ENCODE measurements at places on chromosomes 1 and 21.

- no peak for DNase-seq
These were observed 95.8 kb upstream of the USH2A start for GRCh38 chr1:216518844-216519627.

DNA sequence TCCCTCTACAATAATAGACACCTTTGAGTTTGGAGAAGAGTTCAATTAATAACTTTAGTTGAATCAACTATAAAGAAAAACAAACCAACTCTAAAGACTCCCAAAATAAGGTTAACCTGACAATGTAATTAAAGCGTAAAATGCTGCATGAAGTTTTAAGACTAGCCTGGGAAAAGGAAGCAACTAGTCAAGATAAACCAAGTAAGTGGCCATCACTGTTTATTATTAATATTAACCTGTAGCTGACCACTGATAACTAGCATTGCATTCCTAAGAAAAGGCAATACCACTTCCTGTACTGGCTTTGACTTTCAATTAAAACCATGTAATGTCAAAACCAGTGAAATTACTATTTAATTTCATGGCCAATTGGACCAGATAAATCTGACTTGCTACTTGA is 3.0 kb downstream of the PPP1R15B start:
- DNase-seq: no peak

GRCh38 chr1:163796394-163796821 is 474.7 kb downstream of the NUF2 start:
- no peak for DNase-seq

- peak; percentile 40 for DNase-seq
These were observed 107.5 kb downstream of the RGL1 start for GRCh38 chr1:183912265-183912886.

- no peak for DNase-seq
These were observed 136.8 kb downstream of the KCNK2 start for GRCh38 chr1:215219372-215219771.

DNA sequence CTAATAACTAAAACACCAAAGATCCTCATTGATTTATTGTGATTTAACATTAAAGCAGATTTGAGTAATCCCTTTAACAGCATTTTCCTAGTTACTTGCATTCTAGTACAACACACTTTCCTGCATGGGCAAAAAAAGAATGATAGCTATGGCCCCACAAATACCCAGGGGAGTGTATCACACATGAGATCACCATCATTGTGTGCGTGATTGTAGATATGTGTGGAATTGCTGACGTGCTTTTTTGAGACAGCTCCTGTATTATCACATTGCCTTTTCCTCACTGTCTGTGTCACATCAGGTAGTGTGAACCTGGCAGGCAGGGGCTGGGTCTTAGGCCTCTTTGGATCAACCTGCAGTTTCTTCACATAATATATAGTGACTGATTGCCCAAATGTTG is 48.5 kb upstream of the SAMD13 start:
- DNase-seq: no peak

DNA sequence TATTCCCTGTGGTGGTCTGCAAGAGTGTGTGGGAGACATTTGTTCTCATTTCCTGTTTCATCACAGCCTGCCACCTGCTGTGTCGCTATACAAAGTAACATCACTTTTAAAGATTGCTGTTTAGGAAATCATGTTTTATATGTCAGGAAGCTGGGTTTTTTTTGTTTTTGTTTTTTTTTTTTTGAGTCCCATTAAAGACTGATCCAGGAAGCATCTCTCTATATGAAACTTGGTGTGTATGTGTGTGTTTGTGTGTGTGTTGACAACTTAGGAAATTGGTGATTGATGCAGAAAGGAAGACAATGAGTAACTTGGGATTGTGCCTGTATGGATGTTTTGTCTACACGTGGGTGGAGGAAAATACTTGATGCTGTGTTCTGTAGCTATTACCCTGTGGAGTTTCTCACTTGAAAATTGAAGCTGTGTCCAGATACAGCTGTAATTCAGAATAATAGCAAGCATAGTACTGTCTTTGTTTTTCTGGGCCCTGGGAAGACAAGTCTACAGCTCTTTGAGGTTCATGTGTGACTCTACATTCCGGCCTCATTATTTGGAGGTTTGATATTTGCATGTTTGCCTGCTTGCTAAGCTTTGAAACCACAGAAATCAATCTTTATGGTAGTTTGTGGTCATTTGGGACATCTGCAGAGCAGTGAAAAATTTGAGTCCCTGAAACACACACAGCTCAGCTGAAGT is 47.9 kb downstream of the LAMC1 start:
- DNase-seq: peak; percentile 72

DNA sequence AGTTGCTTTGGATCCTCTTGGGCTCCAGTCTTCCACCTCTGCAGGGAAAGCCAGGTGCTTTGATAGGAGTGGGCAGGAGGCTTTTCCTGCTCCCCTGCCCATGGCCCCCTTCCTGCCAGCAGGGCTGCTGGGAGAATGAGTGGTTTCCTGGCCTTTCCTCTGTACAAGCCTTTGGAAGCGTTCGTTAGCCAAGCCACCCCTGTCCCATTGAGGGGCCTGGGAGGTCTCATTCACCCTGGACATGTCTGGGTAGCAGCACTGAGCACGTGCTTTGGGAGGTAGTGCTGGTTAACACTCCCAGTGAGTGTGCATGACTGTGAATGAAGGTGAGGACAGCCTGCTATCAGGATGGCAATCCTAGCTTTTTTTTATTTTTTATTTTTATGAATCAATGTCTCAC is 118.5 kb upstream of the CACNA1E start:
- DNase-seq: no peak

GRCh38 chr1:12231276-12231595 is 1.4 kb downstream of the VPS13D start:
- DNase-seq: no peak

DNA sequence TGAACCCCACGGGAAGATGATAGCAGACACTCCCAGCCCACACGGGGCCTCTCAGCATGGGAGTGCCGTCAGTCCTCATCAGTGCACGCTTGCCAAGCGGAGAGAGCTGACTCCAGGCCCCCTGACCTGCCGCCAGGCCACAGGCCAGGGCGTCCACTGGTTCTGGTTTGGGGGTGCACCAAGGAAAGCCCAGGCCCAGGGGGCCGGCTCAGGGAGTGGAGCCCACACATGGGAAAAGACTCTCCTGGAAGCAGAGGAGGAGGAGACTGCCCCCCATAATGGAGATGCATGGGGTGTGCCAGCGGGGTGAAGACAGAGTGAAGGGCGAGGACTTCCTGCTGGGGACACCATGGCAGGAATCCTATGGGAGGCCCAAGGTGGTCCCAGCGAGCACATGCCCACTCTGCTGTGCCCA is 6.4 kb downstream of the TRIM11 start:
- no peak for DNase-seq

- peak; percentile 80 for DNase-seq
These were observed 6.5 kb upstream of the SDHB start for GRCh38 chr1:17060306-17060749.

- no peak for DNase-seq
These were observed 55.1 kb downstream of the UBE2T start for GRCh38 chr1:202286622-202287097.

DNA sequence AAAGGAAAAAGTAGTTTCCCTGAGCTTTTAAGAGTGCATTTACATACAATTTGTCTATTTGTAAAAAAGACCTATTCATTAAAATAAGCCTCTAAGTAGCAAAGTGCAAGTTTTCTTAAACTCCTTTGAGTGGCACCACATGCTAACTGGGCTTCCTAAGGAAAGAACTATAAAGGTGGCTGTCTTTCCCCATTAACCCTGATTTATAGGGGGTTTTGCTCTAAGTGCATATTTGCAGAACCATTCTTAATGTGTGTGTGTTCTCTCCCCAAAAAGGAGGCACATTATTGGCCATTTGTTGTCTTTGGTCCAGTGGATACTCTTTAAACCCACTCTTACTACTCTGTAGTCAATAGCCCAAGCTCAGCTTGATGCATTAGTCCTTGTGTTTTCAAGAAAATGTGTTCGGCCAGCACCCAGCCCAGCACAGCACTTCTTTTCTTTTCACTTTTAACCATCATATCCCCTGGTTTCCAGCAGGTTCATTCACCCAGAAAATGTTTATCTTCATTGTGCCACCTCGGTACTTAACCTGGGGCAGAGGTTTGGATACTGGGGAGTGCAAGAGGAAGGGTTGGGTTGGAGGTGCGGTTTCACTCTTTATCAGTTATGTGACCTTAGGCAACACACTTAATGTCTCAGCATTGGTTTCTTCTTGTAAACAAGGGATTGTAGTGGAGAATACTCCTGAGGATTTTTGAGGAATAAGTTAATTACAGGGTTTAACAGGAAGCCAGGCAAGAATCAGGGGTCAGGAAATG is 161.9 kb upstream of the UBE2U start:
- no peak for DNase-seq

DNA sequence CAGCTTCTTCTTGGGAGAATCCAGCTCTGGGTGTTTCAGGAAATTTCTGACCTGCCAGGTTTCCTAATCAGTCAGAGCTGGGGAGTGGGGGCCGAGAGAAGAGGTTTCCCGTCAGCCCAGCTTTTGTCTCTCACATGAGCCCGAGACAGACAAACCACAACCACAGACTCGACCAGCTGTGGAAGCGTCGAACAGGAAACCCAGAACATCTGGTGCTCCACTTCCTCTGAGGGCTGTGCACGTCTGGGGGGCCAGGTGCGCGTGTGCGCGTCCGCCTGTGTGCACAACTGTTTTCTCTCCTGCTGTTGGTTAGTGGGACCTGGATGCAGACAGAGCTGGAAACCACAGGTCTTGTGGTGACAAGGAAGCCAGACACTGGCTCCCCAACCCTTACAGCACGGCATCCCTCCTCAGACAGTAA is 113.0 kb upstream of the SLC25A33 start:
- DNase-seq: peak; percentile 95

DNA sequence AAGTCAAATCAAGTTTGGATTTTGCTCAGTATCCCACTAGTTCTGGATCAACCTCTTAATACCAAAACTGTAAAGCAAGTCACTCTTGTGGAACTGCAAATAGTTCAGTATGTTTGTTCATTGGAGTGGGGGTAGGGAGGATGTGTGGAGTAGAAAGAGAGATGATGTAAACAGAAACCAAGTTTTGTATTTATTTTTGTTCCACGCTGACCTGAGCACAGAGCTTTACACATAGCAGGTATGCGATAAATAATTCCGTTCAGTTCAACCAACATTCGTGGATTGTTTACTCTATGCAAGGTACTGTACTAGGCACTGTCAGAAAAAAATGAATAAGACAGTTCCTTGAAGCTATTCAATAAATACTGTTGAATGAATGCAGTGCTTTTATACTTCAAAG is 4.5 kb upstream of the ZNF644 start:
- DNase-seq: no peak

DNA sequence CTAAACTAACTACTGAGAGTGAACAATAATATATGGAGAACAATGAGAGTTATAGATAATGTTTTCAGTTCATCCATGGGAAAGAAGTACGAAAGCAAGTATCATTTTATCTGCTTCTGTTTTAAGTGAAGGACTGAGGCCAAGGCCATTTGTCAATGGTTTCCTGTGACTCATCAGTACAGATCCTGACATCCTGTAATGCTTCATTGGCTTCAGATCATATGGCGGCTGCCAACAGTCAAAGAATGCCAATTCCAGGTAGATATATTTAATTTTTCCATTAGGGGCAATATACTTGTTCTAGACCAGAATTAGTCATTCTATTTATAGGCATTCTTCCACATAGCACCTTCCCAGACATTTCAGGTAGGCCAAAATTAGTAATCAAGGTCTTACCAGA is 97.3 kb downstream of the USH2A start:
- no peak for DNase-seq

DNA sequence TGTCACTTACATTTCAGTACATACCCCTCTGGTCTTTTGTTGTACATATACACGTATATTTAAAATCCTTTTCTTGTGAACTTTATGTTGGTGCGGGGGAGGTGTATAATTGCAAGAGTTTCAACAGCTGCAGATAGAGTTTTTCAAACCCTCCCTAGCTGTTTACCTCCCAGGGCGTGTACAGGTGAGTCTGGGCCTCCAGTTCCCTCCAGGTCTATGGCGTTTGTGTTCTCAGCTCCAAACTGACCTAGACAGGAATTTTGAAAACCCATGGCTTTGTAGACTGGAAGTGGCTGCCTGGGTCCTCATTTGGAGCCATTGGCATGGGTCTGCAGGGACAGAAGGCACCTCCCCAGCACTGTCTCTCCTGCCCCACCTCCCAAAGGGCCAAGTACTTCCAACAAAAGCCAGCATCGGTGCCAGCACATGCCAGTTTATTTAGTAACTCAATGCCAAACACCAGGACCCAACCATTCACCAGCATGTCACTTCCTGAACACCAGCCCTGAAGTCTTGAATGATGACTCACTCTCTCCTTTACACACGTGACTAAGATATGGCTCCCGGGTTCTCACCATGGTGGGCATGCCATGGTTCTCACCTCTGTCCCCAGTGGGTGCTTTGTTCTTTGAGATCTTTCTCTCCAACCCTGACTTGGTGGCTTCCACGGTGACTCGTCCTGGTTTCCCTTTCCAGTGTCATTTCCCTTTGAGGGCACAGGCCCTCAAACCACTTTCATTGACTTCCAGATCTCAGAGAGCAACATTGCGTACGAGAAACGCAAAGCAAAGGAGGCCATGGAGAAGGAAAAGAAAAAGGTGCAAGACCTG is 57.3 kb upstream of the EFHD2 start:
- DNase-seq: peak; percentile 74

DNA sequence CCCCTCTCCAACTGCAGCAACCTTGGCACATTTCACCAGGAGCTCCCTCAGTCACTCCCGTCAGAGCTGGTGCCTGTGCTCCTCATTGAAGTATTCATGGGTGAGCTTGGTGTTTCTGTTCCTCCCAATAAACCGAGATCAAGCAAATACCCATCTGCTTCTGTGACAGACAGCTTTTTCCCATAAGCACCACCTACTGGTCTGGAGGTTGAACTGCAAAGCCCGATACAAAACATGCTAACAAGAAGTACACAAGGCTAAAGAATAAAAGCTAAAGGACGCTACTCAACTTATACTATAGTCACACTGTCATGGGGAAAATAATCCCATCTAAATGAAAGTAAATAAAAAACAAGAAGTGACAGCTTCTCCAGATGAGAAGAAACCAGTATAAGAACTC is 111.9 kb upstream of the C21orf91 start:
- DNase-seq: no peak

DNA sequence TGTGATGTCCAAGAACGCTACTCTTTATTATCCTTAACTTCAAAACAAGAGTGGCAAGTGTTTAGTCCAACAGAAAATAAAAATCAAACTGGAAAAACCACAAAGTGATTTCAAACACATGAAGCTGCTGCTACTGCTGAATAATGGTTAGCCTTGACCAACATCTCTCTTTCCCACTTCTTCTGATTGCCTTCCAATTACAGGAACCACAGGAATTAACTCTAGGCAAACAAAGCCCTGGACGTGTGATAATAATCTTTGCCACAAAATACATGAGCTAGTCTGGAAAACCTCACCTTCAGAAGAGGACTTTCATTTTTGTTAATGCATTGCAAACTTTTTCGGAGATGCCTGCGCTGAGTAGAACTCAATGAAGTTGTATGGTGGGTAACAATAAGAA is 48.6 kb upstream of the COL11A1 start:
- no peak for DNase-seq

GRCh38 chr21:46585191-46585953 is 19.5 kb downstream of the S100B start:
- no peak for DNase-seq

GRCh38 chr1:238677567-238677966 is 708.8 kb upstream of the CHRM3 start:
- DNase-seq: no peak
